ENCODE measurements at places on chromosomes 6 and 20.

DNA sequence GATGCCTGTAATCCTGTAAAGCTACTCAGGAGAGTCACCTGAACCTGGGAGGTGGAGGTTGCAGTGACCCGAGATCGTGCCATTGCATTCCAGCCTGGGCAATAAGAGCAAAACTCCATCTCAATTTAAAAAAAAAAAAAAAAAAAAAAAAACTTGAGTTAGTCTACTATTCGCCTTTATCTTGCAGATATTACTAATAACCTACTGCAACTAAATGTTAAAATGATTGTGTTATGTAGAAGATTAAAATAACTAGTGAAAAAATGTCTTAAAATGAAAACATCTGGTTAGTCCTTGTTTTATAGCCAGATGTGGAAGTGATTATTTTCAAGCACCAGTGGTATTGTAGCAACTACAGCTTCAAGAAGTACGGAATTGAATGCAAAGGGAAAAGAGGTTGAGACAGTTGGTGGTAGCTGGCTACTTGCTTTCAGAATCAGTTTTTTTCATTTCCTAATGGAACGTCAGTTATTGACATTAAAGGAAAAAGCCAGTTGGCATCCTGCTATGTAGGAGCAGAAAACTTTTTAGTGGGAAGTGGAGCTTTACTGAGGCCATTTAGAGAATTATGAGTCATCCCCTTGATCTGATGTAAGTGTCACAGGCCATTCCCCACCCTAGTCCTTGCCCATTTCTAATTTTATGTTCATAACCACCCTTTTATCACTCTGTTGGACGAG lies 43.8 kb upstream of the DYNLRB1 start:
- DNase-seq = no peak

- DNase-seq = no peak
These were observed 47.8 kb upstream of the NRSN1 start for GRCh38 chr6:24078200-24078599.

GRCh38 chr20:15236812-15237211 lies 899.4 kb upstream of the FLRT3 start:
- no peak for DNase-seq

- no peak for DNase-seq
These were observed 56.1 kb upstream of the APCDD1L start for GRCh38 chr20:58571356-58571692.

DNA sequence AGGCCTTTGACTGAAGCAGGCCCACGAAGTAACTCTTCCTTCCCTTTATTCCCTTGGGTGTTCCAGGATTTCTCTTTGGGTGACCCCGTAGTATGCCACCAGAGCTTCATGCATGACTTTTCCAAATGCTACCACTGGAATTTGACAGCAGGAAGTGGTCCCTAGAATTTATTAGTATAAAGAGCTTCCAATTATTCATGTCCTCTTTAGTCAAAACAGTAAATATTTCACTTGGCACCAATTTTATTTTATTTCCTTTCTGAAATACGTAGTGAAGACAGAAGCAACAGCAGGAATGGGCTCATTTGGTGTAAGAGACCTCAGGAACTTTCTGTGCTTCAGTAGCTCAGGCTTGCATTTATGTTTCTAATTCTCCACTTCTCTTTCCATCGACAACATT lies 151.3 kb downstream of the LCA5 start:
- no peak for DNase-seq

DNA sequence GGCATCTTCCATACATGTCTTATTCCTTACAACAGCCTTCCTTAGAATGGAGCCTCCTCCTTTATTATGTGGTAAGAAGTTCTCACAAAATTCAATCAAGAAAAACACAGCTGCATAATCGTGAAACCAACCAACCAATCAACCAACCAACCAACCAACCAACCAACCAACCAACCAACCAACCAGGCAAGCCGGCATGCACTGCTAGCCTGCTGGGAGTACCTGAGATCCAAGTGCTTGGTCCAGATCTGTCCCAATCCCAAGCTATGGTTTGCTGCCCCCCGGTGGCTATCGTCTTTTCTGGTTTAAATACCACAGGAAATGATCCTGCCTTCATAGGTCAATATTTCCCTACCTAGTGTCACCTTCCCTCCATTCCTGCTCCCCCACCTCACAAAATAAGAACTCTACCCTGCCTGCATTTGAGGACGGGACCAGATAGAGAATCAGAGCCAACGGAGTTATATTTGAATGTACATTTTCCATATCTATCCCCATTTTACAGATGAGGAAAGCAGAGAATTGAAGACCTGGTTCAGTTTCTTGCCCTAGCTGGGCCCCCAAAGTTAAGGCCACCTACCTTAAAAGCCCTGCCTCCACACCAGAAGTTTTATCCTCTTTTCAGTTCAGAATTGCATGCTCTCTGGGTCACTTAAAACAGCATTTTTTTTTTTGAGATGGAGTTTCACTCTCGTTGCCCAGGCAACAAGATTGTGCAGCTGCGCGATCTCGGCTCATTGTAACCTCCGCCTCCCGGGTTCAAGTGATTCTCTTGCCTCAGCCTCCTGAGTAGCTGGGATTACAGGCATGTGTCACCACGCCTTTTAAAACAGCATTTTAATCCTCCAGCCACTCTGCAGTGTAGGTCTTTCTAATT lies 27.1 kb downstream of the RAB44 start:
- peak; percentile 84 for DNase-seq

- no peak for DNase-seq
These were observed 59.9 kb downstream of the SLC22A2 start for GRCh38 chr6:160198606-160199211.

DNA sequence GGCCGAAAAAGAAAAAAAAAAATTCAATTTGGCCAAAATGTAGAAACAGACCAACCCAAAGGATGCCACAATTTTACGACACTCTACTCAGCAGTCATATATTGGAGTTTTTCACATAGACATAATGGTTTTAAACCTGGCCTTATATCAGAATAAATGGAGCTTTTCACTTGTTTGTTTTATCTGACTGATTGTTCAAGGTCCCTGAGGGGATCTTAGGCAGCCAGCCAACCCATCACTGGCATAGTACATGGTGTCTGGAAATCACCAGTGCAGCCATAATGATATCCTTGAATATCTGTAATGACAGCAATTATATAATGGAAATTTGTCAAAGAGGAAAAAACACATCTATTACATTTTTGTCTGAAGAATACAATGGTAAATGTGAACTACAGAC lies 96.9 kb downstream of the PRSS35 start:
- DNase-seq = no peak

All from upper lobe of right lung (tissue), 1 donor.